ENCODE measurements at places on chromosomes 16 and 17.

DNA sequence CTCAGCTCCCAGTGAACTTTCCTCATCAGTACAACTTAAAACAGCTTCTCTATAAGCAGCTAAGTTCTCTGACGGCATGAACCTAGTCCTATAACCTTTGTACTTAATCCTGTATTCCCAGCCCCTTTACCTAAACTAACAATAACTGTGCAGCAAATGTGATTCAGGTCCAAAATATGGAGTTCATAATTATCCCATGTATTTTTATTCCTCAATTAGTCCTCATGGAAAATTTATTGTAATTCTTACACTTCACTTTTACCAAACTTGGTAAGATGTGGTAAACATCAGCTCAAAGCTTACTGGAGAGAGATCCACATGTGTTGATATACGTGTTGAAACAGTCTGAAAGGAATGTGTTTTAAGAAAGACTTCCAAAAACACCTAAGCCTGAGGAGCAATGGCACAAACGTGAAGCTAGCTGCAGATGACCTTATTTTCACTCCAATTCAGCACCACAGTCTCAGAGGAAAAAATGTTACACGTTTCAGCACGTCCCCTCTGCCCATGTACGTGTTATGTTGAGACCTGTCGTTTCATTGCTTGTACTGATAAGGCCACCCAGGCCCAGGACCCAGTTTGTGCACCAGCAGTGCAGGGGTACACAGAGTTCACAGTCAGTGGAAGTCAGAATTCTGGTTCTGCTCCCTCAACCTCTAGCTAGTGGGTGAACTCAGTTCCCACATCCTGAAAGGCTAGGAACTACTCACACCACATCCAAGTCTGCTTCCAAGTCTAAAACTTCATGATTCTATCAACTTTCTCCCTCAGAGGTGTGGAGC lies 7.1 kb downstream of the USP31 start:
- DNase-seq, result no peak

- DNase-seq, result no peak
Observed at GRCh38 chr17:59485946-59486345, 79.5 kb upstream of the DHX40 start.

GRCh38 chr17:8119581-8120519 lies 1.5 kb upstream of the ALOXE3 start:
- DNase-seq, result peak; percentile 83

GRCh38 chr17:7393613-7394451 lies 493 bp downstream of the PLSCR3 start:
- no peak for DNase-seq

GRCh38 chr16:50213939-50214519 lies 52.3 kb upstream of the ADCY7 start:
- DNase-seq, result no peak

DNA sequence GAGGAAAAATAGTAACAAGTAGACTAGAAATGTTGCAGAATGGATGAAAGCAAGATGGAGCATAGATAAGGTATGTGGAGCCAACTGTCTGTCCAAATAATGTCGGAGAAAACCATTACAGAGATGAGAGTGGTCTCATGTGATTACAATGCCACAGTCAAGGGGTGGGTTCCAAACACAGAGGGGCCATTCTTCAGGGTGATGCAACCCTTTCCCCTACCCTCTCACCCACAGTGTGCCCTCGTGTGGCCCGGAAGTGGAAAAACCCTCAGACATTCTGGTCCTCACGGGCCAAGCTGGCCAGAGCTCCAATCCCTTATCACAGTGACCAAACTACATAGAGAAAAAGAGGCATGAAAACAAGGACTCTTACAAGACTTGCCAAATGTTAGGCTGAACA lies 17.7 kb upstream of the HS3ST3A1 start:
- no peak for DNase-seq

DNA sequence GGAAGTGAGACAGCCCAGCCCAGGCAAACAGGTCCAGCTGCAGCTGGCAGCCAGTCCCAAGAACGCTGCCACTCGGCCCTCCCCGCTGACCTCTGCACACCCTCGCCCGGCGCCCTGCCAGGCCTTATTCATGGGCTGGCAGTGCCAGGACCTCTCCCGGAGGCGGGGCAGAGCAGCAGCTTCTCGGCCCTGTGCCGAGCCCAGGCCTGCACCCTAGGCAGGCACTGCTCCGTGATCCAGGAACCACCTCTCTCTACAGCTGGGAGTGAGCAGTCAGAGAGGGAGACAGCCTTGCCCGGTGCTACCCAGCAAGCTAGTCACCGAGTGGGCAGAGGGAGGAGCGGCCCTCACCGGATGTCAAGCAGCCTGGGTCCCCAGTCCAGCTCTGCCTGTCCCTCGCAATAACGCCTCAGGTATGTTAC lies 79.9 kb upstream of the CBX4 start:
- DNase-seq, result peak; percentile 92

GRCh38 chr16:79717333-79718137 lies 117.0 kb upstream of the MAF start:
- no peak for DNase-seq

- DNase-seq, result no peak
Observed at GRCh38 chr17:50632637-50633036, 2.0 kb upstream of the ABCC3 start.

GRCh38 chr16:58384437-58385055 lies 7.7 kb upstream of the GINS3 start:
- DNase-seq, result no peak

- no peak for DNase-seq
Observed at GRCh38 chr16:51759329-51759728, 608.3 kb upstream of the SALL1 start.

DNA sequence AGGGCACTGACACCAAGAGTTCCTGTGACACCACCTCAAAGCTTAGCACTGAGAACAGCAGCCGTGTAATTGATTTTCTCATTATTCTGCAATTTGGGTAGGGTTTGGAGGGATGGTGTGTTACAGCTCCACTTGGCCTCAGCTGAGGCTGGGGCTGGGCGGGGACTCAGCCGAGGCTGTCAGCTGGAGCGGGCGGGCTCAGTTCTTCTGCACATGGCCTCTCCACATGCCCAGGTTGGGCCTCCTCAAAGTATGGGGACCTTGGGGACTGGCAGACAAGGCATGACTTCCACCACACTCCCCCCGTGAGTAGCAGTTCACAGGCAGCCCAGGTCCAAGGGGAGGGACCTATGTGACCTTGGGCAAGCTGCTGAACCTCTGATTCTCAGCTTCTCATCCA lies 171.5 kb downstream of the IRF8 start:
- no peak for DNase-seq

DNA sequence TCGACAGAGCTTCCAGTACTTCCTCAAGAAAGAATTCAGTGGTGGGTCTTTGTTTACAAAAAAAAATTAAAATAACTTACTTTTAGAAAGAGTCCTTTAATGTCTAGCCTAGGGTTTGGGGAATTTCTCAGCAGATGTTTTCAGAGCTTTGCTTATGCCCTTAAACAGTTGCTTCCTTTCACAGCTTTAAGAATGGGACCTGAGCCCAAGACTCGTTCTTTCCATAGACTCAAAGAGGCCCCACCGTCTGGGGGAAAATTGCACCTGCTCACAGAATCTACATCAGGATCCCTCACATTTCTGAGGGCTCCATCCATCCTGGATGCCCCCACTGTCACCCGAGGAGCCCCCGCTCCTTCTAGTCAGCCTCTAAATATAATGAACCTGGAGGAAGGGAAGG lies 60.0 kb downstream of the RGS9 start:
- DNase-seq, result no peak

GRCh38 chr16:54657058-54657708 lies 273.5 kb upstream of the IRX5 start:
- no peak for DNase-seq

DNA sequence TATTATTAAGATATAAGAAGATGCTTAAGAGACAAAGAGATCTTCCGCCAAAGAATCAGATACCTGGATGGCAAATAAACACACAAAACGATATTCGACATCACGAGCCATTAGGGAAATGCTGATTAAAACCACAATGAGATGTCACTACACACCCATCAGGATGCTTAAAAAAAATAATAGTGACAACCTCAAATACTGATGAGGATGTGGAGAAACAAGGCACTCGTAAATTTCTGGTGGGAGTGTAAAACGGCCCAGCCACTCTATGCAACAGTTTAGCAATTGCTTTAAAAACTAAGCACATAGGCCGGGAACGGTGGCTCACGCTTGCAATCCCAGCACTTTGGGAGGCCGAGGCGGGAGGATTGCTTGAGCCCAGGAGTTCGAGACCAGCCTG lies 39.4 kb downstream of the TBC1D16 start:
- no peak for DNase-seq

DNA sequence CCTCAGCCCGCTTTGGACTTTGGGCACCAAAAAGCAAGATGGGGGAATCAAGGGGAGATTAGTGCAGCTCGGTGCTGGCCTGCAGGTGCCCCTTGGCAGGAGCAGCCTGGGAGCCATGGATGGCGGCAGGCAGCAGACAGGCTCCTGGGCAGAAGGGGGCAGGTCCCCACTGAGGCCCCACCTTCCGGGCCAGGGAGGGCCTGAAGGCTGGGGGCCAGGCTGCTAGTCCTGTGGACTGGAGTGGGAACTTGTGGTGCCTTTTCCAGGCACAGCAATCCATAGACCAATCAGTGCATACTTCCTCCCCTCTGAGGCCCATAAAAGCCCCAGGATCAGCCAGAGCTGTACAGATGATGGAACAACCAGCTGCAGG lies 64.0 kb downstream of the USP32 start:
- peak; percentile 8 for DNase-seq

- peak; percentile 77 for DNase-seq
Observed at GRCh38 chr16:69839240-69839688, 77.1 kb downstream of the WWP2 start.

DNA sequence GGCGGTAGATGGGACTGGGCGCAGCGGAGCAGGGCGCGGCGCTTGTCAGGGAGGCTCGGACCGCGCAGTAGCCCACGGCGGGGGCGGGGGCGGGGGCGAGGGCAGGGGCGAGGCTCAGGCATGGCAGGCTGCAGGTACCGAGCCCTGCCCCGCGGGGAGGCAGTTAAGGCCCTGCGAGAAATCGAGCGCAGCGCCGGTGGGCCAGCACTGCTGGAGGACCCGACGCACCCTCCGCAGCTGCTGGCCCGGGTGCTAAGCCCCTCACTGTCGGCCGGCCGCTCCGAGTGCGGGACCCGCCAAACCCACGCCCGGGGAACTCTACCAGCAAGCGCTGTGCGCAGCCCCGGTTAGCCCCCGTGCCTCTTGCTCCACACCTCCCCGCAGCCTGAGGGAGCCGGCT lies 90.2 kb upstream of the RPL38 start:
- no peak for DNase-seq

GRCh38 chr16:77290451-77291115 lies 91.4 kb downstream of the SYCE1L start:
- no peak for DNase-seq

- DNase-seq, result no peak
Observed at GRCh38 chr17:32288615-32289014, 23.0 kb downstream of the RHBDL3 start.

DNA sequence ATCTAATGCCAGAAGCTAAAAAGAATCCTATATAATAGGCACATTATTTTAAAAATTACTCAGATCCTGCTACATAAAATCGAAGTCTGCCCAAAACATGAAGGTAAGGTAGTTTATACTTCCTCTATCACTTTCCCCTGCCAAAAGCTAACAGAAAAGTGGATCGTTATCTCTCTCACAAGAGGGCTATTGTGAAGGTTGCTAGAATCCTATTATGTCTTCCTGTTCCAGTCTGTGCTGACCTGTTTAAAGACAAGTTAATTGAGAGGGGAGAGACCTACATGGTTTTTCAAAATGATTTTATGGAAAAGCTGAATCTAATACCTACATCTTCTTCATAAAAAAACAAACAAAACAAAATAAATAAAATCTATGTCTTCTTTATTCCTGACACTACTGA lies 1410.9 kb upstream of the CDH8 start:
- DNase-seq, result no peak

DNA sequence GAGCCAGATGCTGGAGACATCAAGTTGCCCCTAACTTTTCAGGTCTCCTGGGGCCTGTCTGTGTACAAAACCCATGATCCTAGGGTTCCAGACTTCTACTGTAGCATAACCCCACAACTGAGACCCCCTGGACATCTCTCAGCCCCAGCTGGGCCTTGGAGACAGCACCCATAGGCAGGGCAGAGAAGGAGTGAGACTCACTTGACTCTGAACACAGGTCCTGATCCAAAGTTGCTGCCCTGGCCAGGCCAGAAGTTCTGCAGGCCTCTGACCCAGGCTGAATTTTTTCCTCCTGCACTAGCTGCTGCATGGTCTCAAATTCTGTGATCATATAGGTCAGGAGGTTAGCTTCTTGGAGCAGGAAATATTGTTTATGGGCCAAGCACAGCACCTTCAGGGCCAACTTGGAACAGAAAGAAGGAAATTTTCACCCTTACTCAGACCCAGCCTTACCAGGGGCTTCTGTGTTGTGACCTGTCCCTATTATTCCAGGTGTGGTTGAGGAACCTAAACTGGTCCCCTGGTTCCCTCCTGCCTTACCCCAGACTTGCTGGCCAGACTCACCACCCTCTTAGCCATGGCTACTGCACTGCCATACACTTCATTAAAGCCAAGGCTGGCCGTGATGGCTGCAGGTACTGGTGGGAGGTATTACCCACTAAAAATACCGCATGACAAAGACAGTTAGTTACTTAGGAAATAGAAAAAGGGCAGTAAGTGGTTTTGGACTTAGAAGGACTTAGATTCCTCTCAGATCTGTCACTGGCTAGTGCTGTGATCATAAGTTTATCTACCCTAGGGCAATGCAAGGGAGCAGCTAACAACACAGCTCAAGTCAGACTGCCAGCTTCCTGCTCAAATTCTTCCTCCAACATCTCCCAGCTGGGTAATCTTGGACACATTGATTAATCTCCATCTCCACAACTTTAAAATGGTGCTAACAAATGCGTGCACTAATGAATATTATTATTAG lies 2180.1 kb downstream of the TP53TG3F start:
- DNase-seq, result no peak

DNA sequence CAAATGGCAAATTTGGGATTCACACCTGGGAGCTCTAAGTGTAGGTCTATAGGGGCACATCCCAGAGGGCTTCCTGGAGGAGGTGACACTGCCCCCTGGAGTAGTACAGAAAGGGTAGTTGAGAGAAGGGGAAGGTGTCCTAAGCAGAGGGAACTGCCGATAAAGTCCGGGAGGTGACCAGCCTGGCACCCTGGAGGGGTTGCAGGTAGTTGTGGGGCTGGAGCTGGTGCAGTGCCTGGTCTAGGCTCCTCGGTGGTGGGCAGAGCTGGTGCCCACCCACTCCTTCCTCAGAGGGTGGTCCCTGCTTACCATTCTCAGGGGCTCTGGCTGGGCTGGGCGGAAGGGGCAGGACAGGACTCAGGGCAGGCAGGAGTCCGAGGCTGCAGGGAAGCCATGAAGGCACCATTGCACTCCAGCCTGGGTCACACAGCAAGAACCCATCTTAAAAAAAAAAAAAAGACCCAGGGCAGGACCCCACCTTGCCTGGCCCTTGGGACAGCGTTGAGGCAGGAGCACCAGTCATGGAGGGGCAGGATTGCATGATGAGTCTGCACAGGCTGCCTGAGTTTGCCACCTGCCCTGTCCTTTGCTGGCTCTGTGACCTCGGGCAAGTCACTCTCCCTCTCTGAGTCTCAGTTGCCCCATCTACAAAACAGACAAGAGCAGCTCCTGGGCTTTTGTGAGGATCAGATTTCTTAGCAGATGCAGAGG lies 43.8 kb downstream of the LAT start:
- no peak for DNase-seq

GRCh38 chr17:31299624-31300023 lies 2.6 kb upstream of the OMG start:
- DNase-seq, result no peak

- no peak for DNase-seq
Observed at GRCh38 chr16:649631-650030, 466 bp downstream of the WDR90 start.
